ENCODE measurements at places on chromosomes 12 and 14.

- no peak for DNase-seq
Measured at GRCh38 chr14:50233166-50233950, 2.0 kb upstream of the SOS2 start.

GRCh38 chr14:58571769-58572472, 65.8 kb upstream of the DACT1 start:
- DNase-seq: no peak

DNA sequence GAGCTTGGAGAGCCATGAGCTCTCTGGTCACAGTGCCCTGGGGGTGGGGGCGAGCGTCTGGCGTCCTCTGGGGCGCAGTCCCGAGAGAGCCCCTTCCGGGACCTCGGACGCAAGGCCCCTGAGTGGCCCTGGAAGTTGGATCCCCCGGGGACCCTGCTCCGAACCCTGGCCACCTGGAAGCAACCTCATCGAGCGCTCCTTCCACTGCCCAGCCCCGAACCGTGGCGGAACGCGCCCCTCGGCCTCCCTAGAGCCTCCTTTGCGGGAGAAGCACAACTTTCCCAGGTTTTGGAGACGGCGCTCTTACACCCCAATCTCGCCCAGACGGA, 1.2 kb downstream of the NOS1 start:
- no peak for DNase-seq

GRCh38 chr12:92912052-92912451, 17.0 kb downstream of the EEA1 start:
- no peak for DNase-seq
